GM10248 (cell line): ENCODE measurements at places on chromosomes 4 and X.

DNA sequence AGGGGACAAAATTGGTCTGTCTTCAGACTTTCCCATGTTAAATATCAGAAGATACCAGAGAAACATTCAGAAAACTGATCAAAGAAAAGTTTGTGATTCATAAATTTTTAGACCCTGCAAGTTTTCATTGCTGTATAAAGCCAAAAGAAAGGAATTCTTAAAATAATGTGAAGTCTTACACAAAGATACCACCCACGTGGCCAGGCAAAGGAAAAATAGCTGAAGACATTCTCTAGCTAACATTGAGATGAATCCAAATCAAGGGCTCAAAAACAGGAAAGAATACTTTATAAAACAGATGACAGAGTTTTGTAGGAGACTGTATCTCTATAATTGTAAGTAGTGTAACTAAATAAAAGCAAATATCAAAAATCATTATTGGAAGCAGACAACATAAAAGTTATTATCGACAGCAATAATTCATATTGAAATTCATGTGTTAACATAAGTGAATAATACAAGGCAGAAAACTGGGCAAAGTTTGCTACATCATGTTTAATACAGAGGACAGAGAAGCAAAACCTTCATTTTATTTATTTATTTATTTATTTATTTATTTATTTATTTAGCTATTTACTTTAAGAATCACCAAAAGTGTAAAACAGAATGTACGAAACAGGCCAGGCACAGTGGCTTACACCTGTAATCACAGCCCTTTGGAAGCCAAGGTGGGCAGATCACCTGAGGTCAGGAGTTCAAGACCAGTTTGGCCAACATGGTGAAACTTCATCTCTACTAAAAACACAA is 204.6 kb upstream of the SLIT2 start:
- no peak for DNase-seq

DNA sequence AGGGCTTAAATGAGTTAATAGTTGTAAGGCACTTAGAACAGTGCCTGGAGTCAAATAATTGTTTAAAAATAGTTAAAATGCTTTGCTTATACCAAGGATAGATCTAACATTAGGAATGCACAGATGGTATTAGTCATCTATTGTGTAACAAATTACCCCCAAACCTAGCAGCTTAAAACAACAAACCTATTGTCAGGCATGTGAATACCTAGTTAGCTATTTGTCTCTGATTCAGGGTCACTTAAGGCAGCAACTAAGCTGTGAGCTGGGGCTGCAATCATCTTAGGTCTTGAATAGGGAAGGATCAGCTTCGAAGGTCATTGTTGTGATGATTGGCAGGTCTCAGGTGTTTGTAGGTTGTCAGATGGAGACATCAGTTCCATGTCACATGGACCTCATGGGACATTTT is 42.4 kb upstream of the AGA start:
- no peak for DNase-seq

DNA sequence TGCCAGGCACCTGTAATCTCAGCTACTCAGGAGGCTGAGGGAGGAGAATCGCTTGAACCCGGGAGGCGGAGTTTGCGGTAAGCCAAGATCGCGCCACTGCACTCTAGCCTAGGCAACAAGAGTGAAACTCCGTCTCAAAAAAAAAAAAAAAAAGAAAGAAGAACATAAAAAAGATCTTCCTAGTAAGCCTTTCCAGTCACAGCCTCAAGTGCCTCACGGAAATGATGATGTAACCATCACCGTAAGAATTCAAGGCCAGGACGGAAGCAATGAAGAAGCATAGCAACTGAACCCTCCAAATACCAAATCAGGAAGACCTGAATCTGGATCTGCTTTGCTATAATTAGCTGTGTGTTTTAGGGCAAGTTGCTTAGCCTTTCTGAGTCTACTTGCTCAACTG is 28.8 kb downstream of the RBM47 start:
- no peak for DNase-seq

DNA sequence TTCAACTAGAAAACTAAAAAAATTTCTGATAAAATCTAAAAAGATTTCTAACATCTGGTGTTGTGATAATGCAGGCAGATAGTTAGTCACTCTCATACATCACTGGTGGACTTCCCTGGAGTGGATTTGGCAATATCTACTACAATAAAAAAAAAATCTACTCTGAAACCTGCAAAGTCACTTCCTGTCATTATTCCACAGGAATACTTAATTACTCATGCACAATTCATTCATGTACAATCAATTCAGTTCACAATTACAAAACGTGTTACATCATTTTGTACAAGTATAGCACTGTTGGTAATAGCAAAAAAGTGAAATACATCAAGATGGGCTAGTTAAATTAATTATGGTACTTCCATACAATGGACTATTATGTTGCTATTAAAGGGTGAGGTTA is 16.5 kb upstream of the RHOH start:
- DNase-seq, result no peak

DNA sequence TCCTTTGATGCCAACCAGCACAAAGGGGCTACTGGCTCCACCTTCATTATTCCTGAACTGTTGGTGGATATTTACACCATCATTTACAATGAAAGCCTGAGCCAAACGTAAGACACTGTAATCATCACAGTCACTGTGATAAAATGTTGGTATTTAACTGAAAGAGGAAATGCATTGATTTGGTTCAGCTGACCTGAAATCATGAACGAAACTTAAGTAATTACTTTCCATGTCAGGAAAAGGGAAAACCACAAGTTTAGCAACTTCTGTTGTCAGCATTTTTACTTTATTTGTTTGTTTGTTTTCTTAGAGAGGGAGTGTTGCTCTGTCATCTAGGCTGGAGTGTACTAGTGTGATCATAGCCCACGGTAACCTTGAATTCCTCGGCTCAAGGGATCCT is 247.8 kb upstream of the FAM47A start:
- DNase-seq, result no peak

GRCh38 chr4:8911316-8912088 is 39.9 kb upstream of the HMX1 start:
- no peak for DNase-seq

GRCh38 chr4:27791640-27792039 is 931.0 kb downstream of the STIM2 start:
- no peak for DNase-seq

GRCh38 chrX:132692526-132692925 is 203.7 kb upstream of the MBNL3 start:
- DNase-seq, result no peak

- no peak for DNase-seq
These were observed 178.7 kb downstream of the RASL11B start for GRCh38 chr4:53040851-53041250.

- DNase-seq, result no peak
These were observed 1039.3 kb downstream of the STPG2 start for GRCh38 chr4:97104006-97104405.

GRCh38 chr4:11069083-11069482 is 359.6 kb downstream of the HS3ST1 start:
- DNase-seq, result no peak

- DNase-seq, result no peak
These were observed 555 bp upstream of the GCNA start for GRCh38 chrX:71577682-71578081.

DNA sequence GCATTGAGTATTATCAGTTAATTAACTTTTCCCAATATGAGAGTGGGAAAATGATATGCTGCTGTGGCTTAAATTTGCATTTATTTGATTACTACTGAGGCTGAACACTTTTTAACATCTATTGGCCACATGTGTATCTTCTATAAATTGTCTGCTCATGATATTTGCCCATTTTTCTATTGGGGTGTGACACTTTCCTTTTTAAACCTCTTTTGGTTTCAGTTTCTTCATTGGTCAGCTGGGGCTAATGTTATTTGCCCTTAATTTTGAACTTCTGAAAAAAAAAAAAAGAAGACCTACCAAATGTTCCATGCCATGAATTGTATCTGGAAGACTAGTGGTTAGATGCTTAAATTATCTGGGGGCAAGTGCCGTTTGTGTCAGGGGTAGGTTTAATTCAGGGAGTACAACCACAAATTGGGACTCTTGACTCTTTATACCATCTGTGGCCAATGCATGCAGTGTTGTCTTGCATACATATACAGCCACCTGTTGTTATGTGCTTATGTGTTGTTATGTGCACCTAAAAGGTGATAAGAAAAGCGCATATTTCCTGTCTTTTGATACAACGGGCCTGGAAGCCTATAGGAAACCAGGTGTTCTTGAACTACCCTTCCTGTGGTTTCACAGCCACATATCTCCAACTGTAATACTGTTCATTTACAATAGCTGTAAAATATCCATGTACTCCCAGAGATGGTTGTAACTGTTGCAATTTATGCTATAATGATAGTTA is 49.0 kb downstream of the SH2D1A start:
- no peak for DNase-seq

GRCh38 chrX:65596270-65597034 is 61.9 kb upstream of the LAS1L start:
- peak; percentile 28 for DNase-seq

DNA sequence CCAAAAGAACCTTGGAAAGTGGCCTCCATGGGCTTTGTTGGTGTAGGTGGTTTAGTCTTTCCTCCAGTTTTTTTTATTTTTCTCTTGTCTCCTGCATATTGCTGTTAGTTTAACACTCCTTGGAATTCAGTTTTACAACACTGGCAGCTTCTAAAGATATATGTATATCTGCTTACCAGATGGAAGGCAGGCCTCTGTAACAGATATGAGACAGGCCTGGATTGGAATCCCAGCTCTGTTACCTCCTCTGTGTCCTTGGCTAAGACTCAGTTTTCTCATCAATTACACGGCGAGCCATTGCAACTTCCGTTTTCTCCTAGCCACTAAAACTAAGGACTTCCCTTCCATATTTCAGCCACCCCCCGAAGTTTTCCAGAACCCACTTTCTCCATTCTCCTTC is 133.4 kb upstream of the SMAD1 start:
- no peak for DNase-seq

- no peak for DNase-seq
These were observed 186.6 kb downstream of the SOX3 start for GRCh38 chrX:140318296-140318695.

GRCh38 chr4:108126806-108127205 is 41.9 kb downstream of the LEF1 start:
- DNase-seq, result no peak

GRCh38 chrX:2677764-2678163 is 13.3 kb upstream of the CD99 start:
- no peak for DNase-seq

DNA sequence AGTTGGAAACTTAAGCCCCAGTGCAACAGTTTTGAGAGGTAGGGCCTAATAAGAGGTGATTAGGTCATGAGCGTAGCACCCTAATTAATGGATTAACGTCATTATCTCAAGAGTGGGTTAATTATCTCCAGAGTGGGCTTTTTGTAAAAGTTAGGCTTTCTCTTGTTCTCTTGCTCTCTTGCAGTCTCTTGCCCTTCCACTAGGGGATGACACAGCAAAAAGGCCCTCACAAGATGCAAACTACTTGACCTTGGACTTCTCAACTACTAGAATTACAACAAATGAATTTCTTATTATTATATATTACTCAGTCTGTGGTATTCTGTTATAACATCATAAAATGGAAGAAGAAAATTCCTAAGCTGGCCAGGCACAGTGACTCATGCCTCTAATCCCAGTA is 22.1 kb upstream of the NDST3 start:
- no peak for DNase-seq

DNA sequence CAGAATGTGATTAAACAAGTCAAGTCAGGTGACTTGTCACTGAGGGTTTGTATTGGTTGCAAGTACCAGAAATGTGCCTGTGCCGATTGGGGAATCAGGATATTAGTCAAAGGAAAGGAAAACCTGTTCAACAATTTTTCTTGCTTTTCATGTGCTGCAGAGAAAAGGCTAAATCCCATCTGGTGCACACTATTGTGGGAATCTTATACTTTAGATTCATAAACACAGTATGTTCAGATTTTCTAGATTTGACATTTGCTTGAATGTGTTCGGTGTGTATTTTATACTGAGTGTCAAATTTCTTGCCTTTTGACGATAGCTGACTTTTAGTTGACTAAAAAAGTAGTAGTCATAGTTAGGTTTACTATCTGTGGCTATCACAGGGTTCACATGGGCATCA is 37.6 kb downstream of the GAB1 start:
- no peak for DNase-seq

DNA sequence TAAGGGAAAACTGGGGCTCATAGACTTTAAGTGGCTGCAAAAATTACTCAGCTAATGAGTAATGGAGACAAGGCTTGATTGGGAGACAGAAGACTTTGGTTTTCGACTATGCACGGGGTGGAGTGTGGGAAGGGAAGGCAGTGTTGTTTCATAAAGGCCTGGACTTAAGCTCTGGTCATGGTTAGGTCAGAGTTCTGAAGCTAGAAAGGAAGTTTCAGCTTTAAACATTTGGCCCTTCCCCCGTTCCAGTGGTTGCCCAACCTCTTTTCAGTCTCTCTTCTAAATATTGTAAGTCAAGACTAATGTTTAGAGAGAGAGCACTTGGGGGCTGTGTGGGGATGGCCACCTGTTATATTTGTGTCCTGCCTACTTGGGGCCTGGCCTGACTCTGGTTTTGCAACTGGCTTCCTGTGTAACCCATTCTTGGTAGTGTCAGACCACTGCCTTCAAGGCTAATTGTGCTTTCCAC is 21.0 kb downstream of the MSN start:
- DNase-seq, result peak; percentile 53

- DNase-seq, result peak; percentile 34
These were observed 98.6 kb downstream of the LARP7 start for GRCh38 chr4:112735474-112735951.

- DNase-seq, result no peak
These were observed 4.1 kb downstream of the MSANTD1 start for GRCh38 chr4:3252831-3253641.

- DNase-seq, result no peak
These were observed 10.9 kb upstream of the ASMTL start for GRCh38 chrX:1463581-1463980.

- no peak for DNase-seq
These were observed 39.6 kb upstream of the PSAPL1 start for GRCh38 chr4:7474320-7474719.

DNA sequence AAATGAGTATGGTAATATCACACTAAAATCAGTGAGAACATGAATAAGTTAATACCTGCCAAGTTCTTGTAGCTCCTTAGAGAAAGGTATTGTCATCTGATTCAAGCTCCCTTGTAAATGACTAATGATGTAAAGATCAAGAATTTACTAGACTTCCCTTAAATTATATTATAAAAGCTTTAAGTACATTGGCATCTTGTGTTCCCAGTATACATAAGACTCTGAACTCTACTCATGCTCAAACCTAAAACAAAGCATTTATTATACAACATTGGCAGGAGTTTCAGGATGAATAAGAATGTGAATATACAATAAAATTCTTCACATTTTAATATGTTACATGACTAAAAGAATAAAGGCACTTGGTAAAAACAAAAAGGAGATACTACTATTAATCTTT is 126.8 kb upstream of the UNC5C start:
- no peak for DNase-seq

DNA sequence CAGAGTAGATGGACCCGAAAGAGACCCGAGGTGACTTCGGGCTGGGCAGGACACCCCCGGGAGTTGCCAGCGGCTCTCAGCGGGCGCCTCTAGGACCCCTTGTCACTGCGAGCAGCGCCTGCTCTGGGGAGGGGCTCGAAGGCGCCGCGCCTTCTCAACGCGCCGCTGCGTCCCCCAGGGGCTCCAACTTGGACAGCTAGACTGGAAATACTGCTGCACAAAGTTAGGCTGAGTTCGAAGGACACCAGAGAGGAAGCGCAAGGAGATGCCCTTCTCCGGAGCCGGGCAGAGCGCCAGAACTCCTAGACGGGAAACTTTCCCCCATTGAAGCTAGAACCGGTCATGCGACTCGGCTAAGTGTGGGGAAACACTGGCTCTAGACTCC is 493 bp upstream of the KCNIP4 start:
- no peak for DNase-seq
